NCI-H187 treated with DMSO at 0.1 percent for 48 hours (cell line): ENCODE measurements at places on chromosomes 16 and 17.

GRCh38 chr17:11805952-11806351 lies 191.3 kb downstream of the ZNF18 start:
- no peak for DNase-seq

- DNase-seq, result peak; percentile 74
Observed at GRCh38 chr16:2470603-2471015, 488 bp upstream of the NTN3 start.

- no peak for DNase-seq
Observed at GRCh38 chr16:49779979-49780378, 75.9 kb downstream of the ZNF423 start.

- DNase-seq, result no peak
Observed at GRCh38 chr16:3799354-3799753, 81.2 kb downstream of the CREBBP start.

GRCh38 chr16:19598805-19599510 lies 43.5 kb downstream of the VPS35L start:
- DNase-seq, result no peak

- no peak for DNase-seq
Observed at GRCh38 chr16:19165101-19165500, 2.9 kb upstream of the SYT17 start.

DNA sequence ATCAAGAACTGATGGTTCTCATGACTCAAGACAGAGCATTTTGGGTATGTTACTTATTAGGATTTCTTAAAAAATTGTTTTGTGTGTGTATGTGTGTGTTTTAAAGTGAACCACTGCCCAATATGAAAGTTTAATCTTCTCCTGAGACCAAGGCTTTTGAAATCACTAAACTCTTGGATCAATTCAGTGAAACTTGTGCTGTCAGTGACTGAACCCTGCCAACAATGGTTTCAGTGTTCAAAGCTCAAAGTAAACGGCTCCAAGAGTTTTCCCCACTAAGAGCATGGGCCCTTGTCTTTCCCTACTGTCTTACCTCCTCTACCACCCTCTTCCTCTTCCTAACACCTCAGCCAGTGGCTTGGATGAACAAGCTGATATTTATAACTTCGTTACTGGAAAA lies 22.0 kb downstream of the NFE2L1 start:
- no peak for DNase-seq

- no peak for DNase-seq
Observed at GRCh38 chr17:42103221-42103954, 5.1 kb upstream of the ZNF385C start.

DNA sequence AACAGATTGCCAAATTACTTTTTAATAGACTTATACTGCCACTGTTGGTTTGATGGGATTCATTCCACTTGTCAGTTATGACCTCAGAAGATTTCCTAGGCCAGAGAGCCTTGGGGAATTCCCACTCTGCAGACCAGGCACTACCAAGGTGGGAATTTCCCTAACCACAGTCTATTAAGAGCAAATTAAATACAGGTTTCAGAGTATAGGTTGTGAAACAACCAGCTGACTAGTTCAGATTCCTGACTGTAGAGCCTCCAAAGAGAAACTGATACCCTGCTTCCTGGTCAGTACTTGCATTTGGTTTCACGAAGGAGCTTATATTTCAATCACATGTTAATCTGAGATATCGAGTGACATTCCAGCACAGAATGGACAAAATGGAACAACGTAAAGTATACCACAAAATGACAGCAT lies 186.5 kb downstream of the STX8 start:
- no peak for DNase-seq

GRCh38 chr16:56993204-56993603 lies 3.8 kb downstream of the NLRC5 start:
- DNase-seq, result no peak

GRCh38 chr16:68590201-68590994 lies 51.3 kb downstream of the ZFP90 start:
- DNase-seq, result no peak

- no peak for DNase-seq
Observed at GRCh38 chr17:54626146-54626703, 274.4 kb upstream of the TOM1L1 start.

DNA sequence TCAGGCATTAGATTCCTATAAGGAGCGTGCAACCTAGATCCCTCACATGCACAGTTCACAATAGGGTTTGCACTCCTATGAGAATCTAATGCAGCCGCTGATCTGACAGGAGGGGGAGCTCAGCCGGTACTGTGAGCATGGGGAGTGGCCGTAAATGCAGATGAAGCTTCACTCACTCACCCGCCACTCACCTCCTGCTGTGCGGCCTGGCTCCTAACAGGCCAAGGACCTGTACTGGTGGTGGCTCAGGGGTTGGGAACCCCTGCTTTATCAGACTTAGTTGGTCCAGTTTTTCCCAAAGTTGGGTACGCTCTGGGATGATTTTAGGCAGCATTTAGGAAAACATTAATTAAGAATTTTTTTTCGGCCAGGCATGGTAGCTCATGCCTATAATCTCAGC lies 103.8 kb downstream of the MARF1 start:
- DNase-seq, result no peak

DNA sequence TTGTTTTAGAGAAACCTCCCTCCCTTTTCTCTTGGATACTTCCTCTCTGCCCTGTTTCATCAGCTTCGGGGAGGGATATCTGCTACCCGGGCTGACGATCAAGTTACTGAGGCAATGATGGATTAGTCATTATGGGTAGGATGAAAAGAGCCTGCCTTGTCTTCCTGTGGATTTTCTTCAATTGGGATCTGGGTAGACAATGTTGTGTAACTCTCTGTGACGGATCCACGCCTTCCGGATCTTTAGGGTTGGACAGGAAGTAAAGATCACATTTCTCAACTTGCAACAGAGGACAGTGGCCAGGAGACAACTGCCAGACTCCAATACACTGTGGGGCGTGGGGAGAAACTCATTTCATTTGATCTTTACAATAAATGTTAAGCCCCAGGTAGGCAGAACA lies 11.3 kb upstream of the CHST6 start:
- DNase-seq, result no peak

GRCh38 chr16:4599545-4599944 lies 15.1 kb downstream of the UBALD1 start:
- DNase-seq, result no peak

- no peak for DNase-seq
Observed at GRCh38 chr17:45043813-45044540, 7.5 kb downstream of the DCAKD start.

GRCh38 chr17:81208651-81209050 lies 14.1 kb downstream of the CEP131 start:
- no peak for DNase-seq

GRCh38 chr16:68915589-68915988 lies 72.3 kb downstream of the TANGO6 start:
- DNase-seq, result no peak

GRCh38 chr16:51440131-51440889 lies 289.2 kb upstream of the SALL1 start:
- DNase-seq, result peak; percentile 25

- DNase-seq, result no peak
Observed at GRCh38 chr16:12119562-12119961, 143.0 kb downstream of the SNX29 start.

- DNase-seq, result no peak
Observed at GRCh38 chr17:55762086-55762858, 11.4 kb downstream of the PCTP start.

DNA sequence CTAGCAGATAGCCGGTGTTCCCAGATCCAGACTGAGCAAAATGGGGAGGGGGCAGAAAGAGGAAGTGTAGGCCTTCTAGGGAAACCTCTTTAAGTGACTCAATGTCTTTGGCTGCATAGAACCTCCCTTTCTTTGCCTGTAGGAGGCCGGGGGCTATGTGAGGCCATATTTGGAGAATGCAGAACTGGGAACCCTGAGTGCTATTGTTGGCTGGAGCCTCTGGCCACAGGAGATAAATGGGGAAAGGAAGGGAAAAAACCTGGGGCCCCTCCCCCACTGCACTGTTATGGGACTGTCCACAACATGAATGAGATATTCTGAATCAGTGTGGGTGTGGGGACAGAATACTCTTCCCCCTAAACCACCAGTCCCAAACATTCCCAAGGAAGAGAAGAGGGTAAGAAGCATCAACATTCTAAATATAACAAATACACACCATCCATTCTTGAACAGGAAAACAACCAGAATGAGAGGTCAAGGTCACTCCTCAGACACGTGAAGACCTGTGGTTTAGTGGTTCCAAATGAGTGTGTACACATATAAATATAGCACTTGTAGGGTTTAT lies 2.4 kb downstream of the VPS25 start:
- no peak for DNase-seq

DNA sequence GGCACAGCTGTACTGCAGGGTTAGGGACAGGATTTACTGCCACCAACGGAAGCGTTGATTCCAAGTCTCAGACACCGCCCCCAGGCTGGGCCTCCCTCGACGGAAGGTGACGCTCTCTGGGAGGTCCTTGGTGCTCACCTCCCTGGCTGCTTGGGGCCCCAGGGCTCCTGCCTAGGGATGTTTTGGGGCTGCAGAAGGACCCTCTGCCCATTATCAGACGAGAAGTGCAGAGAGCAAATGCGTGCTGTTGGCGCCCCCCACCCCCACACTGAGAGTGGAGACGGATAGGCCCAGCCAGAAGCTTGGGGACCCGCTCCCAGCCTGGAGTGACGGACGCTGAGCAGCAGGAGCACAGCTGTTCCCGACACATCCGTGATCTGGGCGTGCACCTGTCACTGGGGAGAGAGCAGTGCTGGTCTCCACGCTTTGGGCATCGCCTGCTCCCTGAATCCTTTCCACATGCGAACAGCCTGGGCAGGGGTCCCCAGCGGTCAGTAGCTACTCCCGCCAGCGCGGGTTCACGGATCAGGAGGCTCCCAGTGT lies 5.1 kb upstream of the SOX8 start:
- no peak for DNase-seq

- no peak for DNase-seq
Observed at GRCh38 chr16:73062743-73063733, 15.1 kb upstream of the ZFHX3 start.

DNA sequence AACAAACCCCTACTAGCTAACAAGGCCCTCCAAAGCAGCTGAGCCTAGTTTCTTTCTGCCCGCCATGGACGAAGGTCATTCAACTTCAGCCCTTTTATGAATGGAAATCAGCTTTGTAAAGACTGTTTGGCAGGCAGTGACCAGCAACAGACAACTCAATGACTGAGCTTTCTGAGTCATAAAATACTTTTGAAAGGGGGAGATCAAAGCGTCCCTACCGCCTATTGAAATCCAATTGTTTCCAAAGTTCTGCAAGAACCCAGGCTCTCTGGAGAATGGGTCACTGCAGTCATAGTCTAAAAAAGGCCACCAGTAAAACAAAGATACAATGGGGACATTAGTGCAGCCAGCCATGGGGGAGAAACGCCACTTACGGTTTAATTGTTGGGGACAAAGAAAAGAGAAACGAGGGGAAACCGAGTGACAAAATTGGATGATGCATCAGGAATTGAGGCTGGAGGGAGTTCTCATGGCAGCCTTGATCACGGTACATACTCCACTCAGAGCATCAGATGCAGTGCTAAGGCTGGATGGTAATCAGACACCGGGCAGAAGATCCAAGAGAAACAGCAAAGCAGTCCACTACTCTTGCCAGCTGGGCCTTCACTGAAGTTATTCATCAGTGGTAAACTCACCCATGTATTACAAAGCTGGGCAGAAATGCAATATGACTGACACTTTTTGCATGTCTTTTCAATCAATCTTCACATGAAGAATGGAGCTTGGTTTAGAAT lies 9.8 kb downstream of the ADAMTS18 start:
- no peak for DNase-seq

GRCh38 chr16:56939801-56940200 lies 7.9 kb downstream of the HERPUD1 start:
- DNase-seq, result peak; percentile 78

GRCh38 chr16:14069818-14070217 lies 1.3 kb upstream of the MRTFB start:
- DNase-seq, result no peak

DNA sequence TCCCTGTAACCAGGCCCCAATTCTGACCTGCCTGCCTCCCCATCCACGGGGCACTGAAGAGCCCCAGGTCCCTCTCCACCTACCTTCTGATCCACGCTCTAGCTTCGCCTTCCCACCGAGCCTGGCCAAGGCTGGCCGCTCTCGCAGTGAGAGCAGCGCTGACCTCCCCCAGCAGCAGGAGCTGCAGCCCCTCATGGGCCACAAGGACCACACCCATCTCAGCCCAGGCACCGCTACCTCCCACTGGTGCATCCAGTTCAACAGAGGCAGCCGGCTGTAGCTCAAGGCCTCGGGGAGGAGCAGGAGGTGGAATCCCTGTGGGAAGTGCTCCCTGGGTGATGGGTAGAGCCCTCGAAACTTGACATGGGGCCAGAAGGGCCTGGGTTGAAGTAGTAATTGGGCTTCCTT lies 8.4 kb upstream of the PLEKHG4 start:
- DNase-seq, result no peak

DNA sequence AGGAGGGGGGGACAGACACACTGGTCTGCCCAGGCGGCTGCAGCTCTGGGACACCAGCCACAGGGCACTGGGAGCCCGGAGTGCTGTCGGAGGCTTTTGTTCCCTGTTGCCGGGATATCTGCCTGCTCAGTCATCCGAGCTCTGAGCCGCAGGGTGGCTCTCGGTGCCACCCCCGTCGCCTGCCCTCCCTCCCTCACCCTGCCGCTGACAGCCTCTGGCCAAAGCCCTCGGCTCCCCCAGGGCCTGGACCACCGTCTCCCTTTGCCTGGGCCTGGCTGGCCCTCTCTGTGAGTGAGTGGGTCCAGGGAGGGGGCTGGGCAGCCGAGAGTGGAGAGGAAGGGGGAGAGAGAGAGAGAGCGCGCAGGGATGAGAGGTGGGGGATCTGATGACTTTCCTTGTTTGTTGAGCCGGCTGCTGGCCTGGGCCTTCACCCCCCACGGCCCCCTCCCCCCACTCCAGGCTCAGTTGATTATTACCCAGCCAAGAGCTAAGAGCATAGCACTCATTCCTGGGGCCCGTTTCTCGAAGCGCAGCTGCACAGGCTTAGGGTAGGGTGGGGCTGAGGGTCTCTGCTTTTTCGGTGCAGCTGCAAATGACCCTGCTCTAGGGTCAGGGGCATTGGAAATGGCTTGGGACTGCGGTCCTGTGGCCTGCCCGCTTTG lies 2.7 kb downstream of the FOXJ1 start:
- no peak for DNase-seq

GRCh38 chr17:77946900-77947645 lies 11.4 kb upstream of the TNRC6C start:
- DNase-seq, result no peak

DNA sequence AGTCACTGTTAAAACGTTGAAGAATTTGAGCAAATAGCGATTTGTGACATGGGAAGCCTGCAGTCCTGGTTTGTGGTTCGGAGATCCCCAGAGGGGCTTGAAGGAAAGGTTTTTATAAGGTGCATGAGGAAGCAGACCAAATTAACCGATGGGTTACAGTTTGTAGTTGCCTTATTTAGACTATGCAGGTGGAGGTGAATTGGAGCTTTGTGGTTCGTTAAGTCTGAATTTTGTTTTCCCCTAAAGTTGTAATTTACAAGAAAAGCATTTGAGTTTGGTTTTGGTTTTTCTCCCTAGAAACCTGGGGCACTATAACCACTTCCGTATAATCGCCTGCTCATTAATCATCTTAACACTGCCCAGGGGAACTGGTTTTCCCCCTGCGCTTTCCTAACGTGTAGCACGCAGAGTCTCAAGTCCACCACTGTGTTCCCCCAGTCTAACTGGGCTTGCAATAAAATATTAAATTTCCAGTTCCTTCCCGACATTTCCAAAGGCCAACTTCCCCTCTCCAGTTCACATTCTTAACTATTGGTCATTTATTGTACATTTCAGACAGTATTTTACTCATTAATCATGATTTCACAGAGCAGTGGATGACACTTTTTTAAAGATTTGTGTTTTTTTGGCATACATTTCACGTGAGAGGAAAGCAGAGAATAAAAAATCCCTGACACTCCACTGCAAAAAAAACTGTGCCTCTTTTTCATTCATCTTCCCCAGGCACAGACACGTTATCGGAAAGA lies 932 bp downstream of the ZNF267 start:
- DNase-seq, result no peak
